Central memory CD4-positive, alpha-beta T cell (primary cell): ENCODE measurements at places on chromosomes 2 and 18.

- DNase-seq = no peak
Observed at GRCh38 chr2:119721462-119721861, 38.3 kb upstream of the PTPN4 start.

- no peak for DNase-seq
Observed at GRCh38 chr2:232563580-232563979, 13.1 kb downstream of the EIF4E2 start.

DNA sequence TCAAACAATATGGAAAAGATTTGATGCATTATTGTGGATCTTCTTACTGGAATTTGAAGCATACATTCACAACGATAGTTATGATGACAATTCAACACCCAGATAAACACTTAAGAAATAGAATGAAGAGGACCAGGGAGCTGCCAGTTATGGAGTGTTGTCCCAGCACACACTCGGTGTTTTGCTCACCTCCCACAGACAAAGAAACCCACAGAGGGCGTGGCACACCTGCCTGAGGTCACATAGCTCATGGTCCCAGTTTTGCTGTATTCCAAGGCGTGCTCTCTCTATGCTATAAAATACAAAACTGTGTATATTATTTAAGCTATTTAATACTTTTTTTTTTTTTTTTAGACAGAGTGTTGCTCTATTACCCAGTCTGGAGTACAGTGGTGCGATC is 31.1 kb downstream of the EFR3B start:
- no peak for DNase-seq

DNA sequence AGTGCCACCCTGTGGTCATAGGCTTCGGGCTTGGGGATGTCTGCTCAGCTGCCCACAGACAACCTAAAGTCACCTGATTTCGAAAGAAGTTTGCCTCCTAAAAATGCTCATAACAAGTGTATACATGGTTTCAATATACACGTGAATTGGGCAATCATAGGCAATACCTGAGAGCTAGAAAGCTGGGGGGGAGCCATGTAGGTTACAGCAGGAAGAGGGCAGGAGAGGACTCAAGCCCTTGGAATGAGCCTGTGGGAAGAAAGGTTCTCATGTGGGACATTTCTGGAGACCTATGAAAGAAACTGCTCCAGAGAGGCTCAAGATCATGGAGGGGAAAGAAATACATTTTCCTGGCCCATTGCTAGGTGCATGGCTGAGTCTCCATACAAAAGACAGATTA is 109.7 kb downstream of the ACOXL start:
- DNase-seq = no peak

DNA sequence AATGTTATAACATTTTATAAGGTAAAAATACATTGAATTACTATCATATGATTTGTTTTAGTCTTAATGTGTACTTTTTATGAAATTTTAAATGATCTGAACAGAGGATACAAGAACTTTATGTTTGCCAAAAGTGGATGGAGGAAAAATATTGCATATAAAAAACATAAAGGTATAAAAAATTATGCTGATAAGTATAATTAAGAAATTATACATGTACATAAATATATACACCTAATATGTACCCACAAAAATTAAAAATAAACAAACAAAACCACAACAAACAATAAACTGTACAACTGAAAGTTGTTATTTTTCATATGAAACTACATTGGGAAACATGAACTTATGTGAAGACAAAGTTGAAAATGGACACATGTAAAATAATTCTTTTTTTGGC is 38.2 kb upstream of the CALCRL start:
- DNase-seq = no peak
